ENCODE measurements at places on chromosomes 3 and 15.

- DNase-seq: no peak
Measured at GRCh38 chr3:64393193-64393592, 167.9 kb upstream of the PRICKLE2 start.

DNA sequence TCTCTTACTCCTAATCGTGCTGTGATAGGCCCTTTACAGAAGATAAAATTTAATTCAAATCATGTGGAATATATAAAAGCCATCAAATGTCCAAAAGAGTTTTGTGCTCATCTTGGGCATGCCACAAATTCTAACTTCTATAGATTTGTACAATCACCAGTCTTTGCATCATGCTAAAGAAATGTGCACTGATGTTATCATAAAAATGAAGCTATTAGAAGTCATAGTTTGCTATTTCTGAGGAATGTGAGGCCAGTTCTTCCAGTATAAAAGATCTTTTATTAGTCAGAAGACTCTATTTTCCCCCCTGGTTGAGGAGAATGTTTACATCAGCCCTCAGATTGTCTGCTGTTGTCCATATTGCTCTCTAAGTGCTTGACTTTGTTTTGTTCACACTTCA, 2.1 kb upstream of the ANXA2 start:
- DNase-seq: no peak

GRCh38 chr15:88393719-88394519, 73.3 kb downstream of the MRPL46 start:
- DNase-seq: no peak

- DNase-seq: no peak
Measured at GRCh38 chr3:185399737-185400667, 37.1 kb downstream of the MAP3K13 start.

DNA sequence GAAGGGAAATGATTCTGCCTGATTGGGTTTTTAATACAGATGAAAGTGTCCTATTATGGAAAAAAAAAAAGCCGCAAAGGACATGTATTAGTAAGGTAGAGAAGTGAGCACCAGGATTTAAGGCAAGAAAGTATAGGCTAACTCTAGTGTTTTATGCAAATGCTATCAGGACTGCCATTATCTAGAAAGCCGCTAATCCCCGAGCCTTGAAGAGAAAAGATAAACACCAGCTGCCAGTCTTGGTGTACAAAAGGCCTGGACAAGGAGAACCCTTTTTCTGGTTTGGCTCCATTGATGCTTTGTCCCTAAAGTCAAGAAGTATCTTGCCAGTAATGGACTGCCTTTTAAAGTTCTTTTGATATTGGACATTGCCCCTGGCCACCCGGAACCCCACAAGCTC, 8.6 kb upstream of the TRIM59 start:
- no peak for DNase-seq

GRCh38 chr3:158766364-158766763, 34.1 kb upstream of the RARRES1 start:
- DNase-seq: no peak

DNA sequence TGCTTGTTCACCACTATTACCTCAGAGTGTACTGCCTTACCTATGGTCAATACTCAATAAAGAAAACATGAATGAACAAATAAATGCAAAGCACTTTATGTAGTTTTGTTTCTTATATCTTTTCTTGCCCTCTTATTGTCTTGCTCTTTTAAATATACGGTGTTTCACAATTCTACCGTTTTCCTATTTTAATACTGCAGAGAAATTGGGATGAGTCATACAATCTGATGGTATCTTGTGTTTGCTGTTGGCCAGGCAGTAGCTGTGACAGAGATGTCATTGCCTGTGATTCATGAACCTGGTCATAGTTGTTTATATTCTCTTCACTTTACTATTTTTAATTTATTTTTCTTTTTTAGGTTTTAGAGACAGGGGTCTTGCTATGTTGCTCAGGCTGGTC, 48.3 kb downstream of the SERP1 start:
- DNase-seq: no peak

- DNase-seq: no peak
Measured at GRCh38 chr3:153150991-153151390, 11.0 kb upstream of the RAP2B start.

- no peak for DNase-seq
Measured at GRCh38 chr3:169913323-169913722, 2.0 kb downstream of the SAMD7 start.

DNA sequence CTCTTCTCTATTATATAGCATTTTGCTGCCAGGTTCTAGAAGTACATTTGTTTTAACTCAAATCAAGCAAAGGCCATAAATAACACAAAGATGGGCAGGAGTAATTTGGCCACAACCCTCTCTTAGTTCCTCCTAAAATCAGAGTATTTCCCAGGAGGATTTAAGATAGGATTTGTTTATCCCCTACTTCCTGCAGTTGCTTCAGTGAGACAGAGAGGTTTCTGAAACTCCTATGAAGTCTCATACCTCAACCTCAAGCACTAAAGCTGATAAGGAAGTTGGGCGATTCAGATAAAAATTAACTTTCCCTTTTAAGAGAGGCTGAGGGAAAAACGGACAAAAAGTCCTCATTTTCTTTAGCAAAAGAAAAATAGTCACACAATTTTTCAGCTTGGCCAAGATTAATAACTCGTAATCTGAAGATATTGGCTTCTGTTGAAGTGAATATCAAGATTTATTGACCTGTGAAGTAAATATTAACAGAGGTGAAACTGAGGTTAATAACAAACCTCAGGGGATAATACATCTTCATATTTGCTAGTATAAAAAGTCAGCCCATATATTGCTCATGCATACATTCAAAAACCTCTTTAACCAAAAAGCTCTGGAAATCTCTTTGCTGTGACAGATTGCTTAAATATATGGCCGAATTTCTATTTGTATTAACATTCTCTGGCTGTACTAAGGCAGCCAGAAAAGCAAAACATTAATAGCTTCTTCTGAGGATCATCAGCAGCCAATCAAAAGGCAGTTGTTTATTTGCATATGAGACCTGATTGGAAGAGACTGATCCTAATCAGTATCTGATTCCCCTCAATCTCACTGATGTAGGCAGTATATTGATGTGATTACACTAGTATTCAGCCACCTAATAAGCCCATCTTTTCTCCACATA, 90.6 kb upstream of the GADL1 start:
- DNase-seq: no peak

- no peak for DNase-seq
Measured at GRCh38 chr3:124296406-124296805, 304.5 kb upstream of the ROPN1 start.

DNA sequence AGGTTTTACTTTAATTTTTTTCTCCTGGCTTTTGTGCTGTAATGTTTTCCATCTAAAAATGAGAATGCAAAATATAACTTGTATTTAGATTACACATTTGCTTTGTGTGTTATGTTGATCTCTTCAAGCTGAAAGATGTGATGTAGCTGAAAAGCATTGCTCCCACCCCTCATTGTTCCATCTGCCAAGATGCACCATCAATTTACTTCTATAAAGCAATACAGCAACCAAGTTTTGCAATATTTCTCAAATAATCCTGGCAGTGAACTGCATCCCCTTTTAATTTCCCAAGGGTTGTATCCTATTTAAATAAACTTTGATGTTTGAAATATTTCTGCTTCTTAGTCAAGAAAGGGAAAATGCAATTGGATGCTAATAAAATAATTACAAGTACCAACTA, 52.6 kb upstream of the DUT start:
- no peak for DNase-seq

- DNase-seq: no peak
Measured at GRCh38 chr3:126951561-126951960, 31.4 kb upstream of the PLXNA1 start.

DNA sequence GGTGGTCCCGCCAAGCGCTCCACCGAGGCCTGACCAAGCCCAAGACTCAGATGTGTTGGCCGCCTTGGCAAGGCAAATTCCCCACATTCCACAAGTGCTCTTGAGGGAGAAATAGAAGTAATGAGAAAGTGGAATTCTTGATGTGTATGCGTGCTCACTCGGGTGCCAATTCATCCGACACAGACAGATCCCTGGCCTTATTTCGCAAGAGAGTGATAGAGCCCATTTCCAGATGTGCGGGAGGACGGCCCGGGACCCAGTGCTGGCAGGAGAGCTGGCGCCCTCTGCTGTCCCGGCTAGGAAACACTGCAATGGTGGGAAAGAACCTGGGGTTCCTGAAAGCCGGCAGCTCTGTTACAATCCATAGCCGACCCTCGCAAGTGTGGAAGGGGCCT, 76.0 kb downstream of the HMG20A start:
- DNase-seq: peak; percentile 54

DNA sequence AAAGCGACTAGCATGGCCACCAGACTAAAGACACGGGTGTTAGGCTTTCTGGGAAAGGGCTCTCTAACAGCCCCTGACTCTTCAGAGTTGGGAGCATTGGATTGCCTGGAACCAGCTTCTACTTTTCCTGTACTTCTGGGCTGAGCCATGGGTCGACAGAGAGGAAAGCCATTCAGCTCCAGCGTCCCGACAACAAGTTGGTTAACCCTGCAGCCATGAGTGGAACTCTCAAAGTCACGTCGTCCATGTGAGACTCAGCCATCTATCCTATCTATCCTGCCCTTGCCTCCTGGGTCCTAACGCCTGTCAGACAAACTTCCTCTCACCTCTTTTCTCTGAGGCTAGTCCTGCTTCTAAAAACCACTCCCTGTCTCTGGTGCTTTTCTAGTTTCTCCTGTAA, 32.6 kb upstream of the TBC1D5 start:
- no peak for DNase-seq

- DNase-seq: peak; percentile 75
Measured at GRCh38 chr3:32401556-32402081, 10.0 kb downstream of the CMTM7 start.

GRCh38 chr3:4748701-4749378, 230.4 kb upstream of the BHLHE40 start:
- no peak for DNase-seq

- DNase-seq: no peak
Measured at GRCh38 chr3:69252631-69253030, 130.2 kb upstream of the LMOD3 start.

DNA sequence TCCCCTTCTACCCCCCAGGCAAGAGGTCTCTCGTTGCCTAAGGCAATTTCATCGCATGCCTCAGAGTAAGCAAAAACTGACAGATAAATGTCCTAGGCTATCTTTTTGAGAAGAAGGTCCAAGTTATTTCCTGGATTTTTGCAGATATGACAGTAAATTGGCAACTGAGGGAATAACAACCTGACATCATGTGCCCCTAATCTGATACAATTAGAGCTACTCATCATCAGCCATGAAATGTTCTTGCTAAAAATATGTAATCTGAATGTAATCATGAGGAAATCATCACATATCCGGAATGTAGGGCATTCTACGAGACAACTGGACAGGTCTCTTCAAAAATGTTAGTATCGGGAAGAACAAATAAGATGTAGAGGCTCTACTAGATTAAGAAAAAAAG, 44.1 kb downstream of the TNIK start:
- DNase-seq: no peak

DNA sequence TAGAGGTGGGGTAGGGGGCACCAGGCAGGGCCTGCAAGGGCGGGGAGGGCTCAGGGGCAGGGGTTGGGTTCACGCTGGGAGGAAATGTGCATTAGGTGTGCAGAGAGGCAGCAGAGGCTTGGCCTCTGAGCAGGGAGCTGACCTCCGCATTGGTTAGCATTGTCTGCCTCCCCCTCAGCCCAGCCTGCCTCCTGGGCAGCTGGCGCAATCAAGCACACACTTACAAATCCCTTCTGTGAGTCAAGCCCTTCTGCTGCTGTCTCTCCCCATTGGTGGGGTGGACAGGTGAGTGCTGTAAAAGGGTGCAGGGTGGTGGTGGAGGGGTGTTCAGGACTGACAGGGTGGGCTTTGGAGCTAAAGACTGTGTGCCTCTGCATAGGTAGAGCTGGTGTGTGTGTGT, 9.3 kb downstream of the LOXL1 start:
- no peak for DNase-seq

DNA sequence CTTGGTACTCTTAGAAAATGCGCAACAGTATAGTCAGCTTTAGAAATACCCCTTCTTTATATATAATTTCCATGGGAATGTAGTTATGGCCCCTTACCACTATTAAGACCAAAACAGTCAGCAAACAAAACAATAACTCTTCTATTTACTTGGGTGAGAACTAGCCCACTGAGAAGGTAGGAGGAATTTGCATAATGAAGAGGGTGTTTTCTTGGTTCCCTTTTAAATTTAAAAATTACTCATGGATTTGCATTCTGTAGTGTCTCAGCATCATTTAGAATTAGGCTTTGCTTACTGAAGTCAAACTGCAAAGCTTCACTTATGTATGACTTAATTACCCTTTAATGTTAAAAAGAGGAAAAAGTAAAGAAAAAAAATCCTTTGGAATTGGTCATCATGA, 350.8 kb downstream of the PTPRG start:
- DNase-seq: no peak

- DNase-seq: no peak
Measured at GRCh38 chr3:152122851-152123250, 145.9 kb upstream of the MBNL1 start.

DNA sequence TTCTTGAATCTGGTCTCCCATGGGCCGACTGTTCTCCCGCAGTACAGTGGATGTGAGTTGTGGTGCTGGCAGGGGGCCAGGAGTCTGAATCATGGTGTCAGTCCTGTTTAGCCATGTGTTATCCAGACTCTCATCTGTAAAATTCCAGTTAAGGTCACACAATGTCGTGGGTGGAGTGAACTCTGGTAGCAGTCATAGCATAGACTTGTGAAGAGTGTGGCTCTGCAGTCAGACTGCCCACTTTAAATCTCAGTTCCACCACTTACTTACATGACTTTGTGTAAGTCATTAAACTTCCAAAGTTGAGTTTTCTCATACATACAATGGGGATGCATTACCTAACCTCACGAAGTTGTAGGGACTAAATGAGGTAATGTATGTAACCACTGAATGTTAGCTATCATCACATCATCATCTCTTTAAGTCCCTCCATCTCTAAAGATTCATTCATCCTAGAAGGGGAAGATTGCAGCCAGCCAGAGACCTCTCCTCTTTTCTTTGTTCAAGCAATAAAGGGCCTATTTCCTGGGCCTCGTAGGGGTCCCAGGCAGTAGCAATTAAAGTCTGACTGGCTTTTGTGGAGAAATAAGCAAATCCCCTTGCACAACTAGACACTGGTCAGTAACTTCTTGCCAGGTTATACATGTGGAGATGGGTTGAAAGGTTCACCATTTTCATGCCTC, 93.9 kb downstream of the PCCB start:
- no peak for DNase-seq
